Endodermal cell (in vitro differentiated cells): ENCODE measurements at places on chromosomes 12 and 14.
A peak's percentile ranks its signal among the peaks of the same experiment; 100 is the strongest.

GRCh38 chr12:109883461-109883860 lies 3.1 kb upstream of the GLTP start:
- DNase-seq, result no peak

GRCh38 chr12:65278576-65279368 lies at the start of gene MSRB3:
TSS of gene MSRB3 (plus strand) at chr12:65278683. CDS start at chr12:65308580, 29,897 bp downstream.
- DNase-seq, result peak; percentile 93

- DNase-seq, result peak; percentile 92
These were observed 194.9 kb upstream of the OR4E1 start for GRCh38 chr14:21868442-21869046.

DNA sequence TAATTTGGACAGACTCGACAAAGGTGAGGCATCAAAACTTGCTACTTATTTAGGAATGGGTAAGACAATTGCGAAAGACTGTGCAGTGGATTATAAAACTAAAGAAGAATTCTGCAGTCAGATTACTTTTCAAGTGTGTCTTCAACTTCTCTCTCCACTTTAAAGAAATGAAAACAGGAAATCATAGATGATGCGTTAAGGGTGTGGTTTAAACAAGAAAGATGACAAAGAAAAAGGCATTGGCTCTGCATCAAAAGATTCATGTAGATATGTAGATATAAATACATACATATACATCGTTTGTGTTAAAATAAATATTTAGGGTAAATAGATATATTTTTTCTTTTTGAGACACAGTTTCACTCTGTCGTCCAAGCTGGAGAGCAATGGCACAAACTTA lies 74.6 kb upstream of the PARP11 start:
- DNase-seq, result no peak

GRCh38 chr12:129704232-129704830 lies 199.5 kb downstream of the TMEM132D start:
- DNase-seq, result peak; percentile 68

DNA sequence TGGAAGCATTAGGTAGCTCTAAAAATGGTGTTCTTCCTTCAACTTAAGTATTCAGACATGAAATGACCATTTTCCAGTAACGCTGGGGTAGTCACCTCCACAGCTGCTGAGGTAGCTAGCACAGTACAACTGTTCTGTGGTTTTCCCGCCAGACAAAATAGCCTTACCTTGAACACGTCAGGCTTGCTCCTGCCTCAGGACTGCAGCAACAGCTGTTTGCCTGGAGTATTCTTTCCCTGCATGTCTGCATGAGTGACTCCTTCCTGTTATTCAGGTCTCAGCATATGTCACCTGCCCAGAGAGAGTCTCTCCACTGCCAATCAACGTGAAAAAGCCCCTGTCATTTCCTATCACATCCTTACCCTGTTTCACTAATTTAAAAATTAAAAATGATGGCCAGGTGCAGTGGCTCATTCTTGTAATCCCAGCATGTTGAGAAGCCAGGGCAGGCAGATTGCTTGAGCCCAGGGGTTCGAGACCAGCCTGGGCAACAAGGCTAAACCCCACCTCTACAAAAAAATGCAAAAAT lies 37.9 kb downstream of the WDR89 start:
- DNase-seq, result no peak

- no peak for DNase-seq
These were observed 42.0 kb downstream of the CKB start for GRCh38 chr14:103480595-103480994.

GRCh38 chr12:85260896-85261295 lies 19.1 kb upstream of the ALX1 start:
- DNase-seq, result no peak
